ENCODE measurements at places on chromosomes 2 and 18.

DNA sequence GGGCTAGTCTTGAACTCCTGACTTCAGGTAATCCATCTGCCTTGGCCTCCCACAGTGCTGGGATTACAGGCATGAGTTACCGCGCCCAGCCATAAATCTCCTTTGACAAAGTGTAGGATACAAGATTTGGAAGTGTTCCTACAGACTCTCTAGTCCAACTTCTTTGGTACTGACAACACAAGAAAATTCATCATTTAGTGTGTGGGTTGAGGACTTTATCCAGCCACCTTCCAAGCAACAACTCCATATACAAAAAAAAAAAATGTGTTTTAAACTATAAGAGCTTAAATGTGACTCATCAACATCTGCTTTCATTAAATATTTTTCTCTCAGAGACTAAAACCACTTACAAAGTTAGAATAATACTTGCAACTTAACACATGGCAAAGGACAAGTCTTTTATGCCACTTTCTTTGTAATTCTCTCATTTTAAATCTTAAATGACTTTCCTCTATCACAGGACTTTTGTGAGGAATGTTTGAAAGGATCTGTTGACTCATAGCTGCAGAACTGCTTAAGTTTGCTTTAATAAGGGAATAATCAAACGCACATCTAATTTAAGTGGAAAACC lies 46.2 kb upstream of the ITGAV start:
- DNase-seq, result no peak

DNA sequence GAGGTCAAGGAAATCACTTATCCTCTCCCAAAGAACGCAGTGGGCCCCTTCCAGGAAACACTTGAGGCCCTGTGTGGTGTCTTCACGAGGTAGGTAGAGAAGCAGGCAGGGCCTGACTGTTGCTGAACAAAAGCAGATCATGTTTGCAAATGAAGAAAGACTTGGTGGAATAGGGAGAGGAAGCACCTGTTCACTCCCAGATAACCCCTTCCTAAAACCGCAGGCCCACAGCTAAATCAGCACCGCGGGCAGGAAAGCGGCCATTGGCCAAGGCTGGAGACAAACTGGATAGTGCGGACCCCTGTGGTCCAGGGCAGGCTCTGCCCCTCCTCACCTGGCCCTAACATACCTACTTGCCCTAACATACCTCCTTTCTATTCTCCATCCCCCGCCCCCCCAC lies 64.9 kb upstream of the KLHL29 start:
- DNase-seq, result no peak

DNA sequence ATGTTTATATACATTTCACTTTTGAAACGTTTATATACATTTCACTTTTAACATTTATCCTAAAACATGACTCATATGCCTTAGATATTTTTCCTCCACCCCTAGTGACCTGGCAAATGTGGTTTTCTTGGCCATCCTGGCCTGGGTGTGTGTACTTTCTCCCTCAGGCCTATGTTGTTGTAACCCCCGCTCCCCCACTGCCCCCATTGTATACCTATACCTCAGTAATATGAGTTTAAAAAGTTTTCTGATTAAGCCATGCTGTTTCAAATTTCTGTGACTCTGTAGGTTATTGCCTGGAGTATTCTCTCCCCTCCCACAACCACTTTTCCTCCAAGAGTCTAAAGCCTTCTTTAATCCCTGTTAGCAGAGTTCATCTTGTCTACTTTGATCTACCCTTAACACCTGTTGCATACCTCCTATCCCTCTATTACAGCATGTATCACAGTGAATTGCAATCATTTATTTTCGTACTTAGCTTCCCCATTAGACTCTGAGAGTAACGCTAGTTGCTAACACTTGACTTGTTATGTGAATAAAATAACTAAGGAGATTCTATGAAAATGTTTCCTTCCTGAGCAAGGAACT lies 67.9 kb downstream of the LCLAT1 start:
- no peak for DNase-seq

- DNase-seq, result no peak
These were observed 7.1 kb downstream of the FBXO15 start for GRCh38 chr18:74140582-74140981.

DNA sequence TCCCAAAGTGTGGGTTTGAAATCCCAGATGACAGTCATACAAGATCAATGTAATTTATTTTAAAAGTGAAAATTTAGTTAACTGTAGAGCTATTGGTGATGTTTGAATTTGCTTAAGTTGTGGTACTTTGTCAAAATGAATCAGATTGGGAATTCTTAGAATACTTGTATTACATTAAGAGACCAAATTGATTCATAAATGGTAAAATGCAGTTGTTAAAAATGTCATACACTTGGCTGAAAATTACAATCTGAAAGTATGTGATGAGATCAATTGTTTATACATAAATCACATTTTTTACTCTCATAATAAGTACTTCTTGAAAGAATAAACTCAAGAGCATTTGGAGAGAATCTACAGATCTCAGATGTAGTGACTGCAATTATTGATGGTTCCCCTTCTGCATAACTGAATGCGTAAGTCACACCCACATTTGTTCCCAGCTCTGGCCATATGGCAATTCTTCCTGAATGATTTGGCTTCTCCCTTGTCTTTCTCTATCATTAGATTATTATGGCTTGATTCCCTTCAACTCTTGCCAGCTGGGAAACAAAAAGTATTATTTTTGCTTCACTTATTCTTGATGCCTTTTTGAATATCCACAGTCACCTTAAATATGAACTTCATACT lies 558.5 kb downstream of the CPS1 start:
- no peak for DNase-seq

GRCh38 chr18:49691177-49691608 lies 122.1 kb downstream of the ACAA2 start:
- DNase-seq, result no peak

- no peak for DNase-seq
These were observed 149.6 kb downstream of the LAMA3 start for GRCh38 chr18:23838801-23839366.

DNA sequence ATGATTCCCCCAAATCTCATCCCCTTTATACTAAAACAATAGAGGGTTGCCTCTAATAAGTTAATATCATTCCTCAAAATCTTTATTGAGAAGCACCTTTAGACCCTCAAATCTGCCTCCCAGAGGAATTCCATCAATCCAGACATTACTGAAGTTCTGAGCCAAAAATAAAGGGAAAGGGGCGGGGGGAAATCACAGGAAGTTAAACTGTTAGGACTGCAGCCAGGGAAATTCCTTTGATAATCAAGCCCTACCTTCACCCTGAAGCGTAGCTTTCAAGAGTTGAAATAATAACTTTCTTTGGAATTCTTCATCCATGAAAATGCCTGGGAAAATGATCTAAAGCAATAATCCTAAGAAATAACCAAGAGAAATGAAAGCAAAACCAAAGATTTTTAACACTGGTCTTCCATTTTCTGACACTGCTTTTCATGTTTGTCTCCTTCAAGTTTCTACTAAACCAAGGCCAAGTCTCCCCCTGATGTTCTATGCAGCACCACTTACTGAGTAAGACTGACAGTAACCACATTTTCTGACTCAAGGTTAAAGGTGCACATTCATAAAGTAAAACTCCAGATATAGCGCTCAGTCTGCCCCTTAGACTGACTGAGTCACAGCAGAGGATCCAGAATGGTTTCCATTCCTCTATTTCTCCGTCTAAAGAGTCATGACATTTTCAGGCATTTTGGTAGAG lies 78.2 kb downstream of the TCF4 start:
- DNase-seq, result no peak

DNA sequence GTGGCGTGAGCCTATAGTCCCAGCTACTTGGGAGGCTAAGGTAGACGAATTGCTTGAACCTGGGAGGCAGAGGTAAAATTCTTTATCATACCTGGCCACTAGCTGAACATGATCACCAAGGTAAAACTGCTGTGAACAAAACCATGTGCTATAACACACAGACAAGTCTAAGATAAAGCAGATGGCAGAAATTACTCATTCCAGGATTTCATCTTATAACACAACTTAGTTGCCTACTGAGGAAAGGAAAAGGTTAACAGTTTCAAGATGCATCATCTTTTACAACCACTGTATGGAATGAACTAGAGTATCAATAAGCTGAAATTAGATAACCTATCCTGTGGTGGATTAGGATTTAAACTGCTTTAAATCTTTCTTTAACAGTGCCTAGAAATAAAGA lies 8.3 kb downstream of the ARL5A start:
- no peak for DNase-seq

- DNase-seq, result no peak
These were observed 2.4 kb upstream of the DSC3 start for GRCh38 chr18:31044926-31045325.

- no peak for DNase-seq
These were observed 61.3 kb upstream of the HAAO start for GRCh38 chr2:42853549-42854206.

- no peak for DNase-seq
These were observed 178.8 kb upstream of the MMADHC start for GRCh38 chr2:149766339-149766738.

GRCh38 chr2:171957061-171957460 lies 34.8 kb downstream of the HAT1 start:
- no peak for DNase-seq

- DNase-seq, result no peak
These were observed 11.7 kb upstream of the ANKRD53 start for GRCh38 chr2:70966681-70967080.

- no peak for DNase-seq
These were observed 142.0 kb downstream of the KCTD1 start for GRCh38 chr18:26406324-26406723.

DNA sequence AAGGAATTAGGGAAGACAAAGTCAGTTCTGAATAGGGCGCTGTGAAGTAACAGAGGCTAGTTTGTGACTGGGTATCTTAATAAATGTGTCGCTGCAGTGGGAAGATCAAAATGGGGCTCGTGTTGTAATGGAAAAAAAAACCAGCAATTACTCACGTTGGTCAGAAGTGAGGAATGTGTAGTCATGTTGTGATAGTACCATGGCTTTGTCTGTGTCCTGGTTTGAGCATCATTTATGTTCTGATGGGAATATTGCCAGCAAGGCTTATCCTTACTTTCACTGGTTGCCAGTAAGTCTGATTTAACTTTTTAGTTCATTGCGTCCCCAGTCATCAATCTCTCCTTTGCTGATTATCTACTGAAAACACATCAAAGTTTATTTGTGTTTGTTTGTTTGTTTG lies 467.6 kb downstream of the NYAP2 start:
- DNase-seq, result no peak

- DNase-seq, result no peak
These were observed 55.5 kb downstream of the NEURL3 start for GRCh38 chr2:96449637-96450036.

GRCh38 chr2:161703863-161704262 lies 79.6 kb downstream of the SLC4A10 start:
- DNase-seq, result no peak

GRCh38 chr2:37802211-37802752 lies 122.8 kb upstream of the RMDN2 start:
- DNase-seq, result no peak

GRCh38 chr2:25115249-25115883 lies 53.0 kb downstream of the POMC start:
- DNase-seq, result no peak

- DNase-seq, result no peak
These were observed 297.8 kb upstream of the TFPI start for GRCh38 chr2:187851955-187852561.

DNA sequence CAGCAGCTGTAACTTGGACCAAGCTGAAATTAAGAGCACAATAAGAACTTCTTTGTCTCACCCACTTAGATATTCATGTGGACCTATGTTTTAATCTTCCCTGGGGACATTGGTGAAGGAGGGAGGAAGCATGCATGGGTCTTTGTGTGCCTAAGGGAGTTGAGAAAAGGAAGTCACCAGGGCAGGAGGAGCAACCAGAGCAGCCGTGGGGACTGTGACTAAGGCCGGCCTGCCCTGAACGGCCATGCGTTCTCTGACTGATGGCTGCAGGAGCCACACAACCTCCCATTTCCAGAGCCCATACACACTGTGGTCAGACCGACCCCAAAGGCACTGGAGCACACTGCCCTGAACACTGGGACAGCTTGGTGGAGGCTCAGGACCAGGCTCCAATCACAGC lies 43.7 kb upstream of the SLC35G4 start:
- no peak for DNase-seq

GRCh38 chr18:23165271-23166068 lies 30.2 kb downstream of the CABLES1 start:
- no peak for DNase-seq

DNA sequence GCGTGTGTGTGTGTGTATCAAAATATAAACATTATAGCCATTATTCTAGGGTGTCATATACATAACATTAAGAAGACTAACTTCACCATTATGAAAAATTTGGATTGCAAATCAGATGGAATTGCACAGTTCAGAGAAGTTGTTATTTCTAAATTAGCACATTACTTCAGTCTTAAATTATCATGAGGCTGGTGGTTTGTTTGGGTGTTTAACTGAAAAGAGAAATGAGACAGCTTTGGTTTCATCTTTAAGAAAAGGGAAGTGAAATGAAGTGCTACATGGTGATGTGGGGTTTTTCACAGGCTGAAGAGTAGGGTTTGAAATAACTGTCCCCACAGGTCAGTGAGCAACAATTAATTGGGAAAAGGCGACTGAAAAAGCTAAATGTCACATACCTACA lies 161.2 kb upstream of the XIRP2 start:
- DNase-seq, result no peak

GRCh38 chr2:109727929-109728447 lies 66.1 kb upstream of the RGPD5 start:
- no peak for DNase-seq

DNA sequence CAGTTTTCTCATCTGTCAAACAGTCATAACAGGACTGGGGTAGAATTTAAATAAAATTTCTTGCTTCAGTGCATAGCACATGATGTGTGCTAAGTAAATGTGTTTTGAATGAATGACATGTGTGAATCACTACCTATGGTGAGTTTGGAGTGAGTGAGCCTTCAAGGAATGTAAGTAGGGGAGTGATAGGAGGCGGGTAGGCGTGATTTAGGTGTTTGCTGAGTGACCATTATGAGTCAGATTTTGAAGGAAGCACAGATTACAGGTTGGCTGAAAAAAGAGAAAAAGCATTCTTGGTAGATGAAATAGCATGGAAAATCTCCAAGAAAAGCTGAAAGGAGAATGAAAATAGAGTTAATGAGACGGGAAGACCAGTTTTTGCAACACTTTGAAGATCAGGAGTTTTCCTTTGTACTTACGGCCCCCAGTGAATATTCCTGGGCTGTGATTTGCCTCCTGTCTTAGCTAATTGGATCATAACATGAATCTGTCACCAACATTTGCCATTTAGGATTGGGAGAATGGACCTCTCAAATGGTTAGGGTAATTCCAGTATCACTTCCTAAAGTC lies 136.9 kb upstream of the GATA6 start:
- no peak for DNase-seq

GRCh38 chr18:27860701-27861107 lies 316.2 kb downstream of the CDH2 start:
- no peak for DNase-seq

GRCh38 chr2:57760381-57760801 lies 286.2 kb upstream of the VRK2 start:
- no peak for DNase-seq

Data from D721Med (cell line).